ENCODE measurements at places on chromosomes 16 and 17.

DNA sequence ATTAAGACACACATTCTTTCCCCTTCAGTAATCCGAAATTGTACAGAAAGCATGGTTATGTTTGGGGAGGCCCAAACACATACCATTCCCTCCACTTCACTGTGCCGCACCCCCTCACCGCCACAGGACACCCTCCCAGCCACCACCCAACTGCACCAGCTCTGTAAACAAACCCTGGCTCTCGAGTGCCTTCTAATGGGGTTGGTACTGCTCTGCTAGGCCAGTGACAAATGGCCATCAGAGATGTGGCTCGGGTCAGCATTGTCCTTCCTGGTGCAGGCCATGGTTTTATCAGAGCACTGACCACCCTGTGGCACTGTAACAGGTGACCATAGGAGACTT, 24.0 kb upstream of the SREBF1 start:
- no peak for DNase-seq

DNA sequence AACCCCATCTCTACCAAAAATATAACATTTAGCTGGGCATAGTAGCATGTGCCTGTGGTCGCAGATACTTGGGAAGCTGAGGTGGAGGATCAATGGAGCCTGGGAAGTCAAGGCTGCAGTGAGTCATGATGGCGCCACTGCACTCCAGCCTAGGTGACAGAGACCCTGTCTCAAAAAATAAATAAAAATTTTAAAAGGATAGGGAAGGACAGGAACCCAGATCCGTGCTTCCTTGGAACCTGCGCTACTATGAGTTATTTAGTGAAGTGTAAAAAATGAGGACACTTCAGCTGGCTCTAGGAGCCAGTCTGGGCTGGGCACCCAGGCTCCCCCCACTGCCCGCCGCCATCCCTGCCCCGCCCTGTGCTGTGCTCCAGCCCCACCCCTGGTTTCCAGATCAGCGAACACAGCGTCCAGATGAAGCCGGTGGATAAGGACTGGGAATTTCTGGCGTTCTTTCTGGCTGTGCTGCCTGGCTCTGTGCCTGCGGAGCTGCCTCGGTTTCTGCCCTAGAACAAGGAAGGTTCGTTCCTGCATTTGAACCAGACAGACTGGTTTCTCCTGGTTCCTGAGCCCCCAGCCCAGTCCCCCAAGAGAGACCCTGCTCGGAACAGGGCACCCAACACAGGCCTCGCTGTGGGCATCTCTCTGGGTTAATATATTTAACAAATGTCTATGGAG, 18.5 kb downstream of the PLLP start:
- no peak for DNase-seq

GRCh38 chr16:17302214-17302613, 168.5 kb downstream of the XYLT1 start:
- DNase-seq: no peak

DNA sequence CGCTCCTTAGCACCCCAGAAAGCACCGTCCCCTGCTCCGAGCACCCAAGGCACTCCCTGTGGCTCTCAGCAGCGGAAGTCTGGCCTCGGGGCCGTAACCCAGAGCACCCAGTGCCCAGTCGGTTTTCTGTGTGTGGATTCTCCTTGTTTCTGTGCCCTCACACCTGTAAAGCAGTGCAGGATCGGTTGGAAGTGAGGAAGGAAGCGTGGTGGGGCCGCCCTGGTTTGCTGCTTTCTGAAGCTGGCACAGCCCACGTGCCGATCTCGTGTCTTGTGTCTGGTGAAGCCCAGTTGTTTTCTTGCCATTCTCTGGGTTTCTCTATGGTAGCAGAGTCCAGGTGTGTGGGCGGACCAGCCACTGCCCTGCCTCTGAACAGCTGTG, 3.7 kb downstream of the ACSF3 start:
- DNase-seq: no peak

- no peak for DNase-seq
Observed at GRCh38 chr16:64654178-64654577, 467.7 kb downstream of the CDH11 start.

DNA sequence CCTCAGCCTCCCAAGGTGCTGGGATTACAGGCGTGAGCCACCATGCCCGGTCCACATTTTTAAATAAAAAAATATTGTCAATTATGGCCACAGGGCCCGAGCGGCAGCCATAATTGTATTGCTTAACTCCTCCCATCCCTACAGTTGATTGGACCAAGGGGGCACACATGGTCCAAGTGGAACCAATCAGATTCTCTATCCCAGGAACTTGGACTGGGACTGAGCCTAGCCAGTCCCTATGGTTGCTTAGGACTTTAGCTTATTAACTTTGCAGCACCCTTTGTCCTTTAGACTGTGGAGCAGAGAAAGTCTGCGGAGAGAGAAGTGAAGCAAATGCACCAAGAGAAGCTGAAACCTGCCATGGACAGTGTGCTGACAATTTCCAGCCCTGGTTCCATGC, 5.5 kb upstream of the RDM1 start:
- DNase-seq: no peak

DNA sequence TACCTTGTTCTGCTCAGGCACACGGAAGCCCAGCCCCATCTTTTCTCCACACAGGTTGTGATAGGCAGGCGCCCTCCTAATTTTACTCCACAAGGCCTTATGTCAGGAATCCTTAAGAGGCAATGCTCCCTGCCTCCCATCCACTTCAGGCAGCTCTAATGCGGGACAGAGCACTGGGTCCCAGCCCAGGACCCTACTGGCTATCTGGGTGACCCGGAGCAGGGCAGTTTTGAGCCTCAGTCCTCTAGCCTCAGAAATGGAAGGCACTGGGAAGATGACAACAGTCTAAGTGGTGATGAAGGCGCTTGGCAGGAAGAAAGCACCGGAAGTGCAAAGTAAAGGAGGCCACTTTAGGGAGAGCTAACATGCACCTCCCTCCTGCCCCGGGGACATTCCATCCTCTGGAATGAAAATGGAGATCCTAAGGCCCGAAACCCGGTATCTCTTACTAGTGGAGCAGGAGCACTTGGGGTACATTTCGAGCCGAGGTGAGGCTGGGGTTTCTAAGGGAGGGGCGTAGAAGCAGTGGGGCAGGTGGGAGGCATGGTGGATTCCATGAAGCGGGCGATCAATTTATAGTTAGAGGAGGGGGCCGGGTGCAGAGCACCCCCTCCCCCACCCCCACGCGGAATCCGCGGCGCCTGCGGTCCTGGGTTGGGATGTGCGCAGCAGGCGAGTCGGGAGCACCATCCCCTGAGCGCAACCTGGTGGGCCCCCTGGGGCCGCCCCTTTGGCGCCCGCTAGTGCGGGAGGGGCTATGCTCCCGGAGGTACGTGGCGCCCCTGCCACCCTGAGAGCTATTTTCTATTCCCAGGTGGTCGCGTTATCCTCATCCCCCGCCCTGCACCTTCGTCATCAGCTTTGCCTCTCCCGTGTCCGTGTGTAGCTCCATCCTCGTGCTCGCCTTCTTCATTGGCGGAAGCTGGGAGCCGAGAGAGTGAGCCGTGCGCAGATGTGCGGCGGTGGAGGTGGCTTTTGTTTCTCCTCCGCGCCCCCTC, 4.9 kb downstream of the MT1F start:
- DNase-seq: no peak

- DNase-seq: no peak
Observed at GRCh38 chr16:67672739-67673662, 6.4 kb downstream of the C16orf86 start.

DNA sequence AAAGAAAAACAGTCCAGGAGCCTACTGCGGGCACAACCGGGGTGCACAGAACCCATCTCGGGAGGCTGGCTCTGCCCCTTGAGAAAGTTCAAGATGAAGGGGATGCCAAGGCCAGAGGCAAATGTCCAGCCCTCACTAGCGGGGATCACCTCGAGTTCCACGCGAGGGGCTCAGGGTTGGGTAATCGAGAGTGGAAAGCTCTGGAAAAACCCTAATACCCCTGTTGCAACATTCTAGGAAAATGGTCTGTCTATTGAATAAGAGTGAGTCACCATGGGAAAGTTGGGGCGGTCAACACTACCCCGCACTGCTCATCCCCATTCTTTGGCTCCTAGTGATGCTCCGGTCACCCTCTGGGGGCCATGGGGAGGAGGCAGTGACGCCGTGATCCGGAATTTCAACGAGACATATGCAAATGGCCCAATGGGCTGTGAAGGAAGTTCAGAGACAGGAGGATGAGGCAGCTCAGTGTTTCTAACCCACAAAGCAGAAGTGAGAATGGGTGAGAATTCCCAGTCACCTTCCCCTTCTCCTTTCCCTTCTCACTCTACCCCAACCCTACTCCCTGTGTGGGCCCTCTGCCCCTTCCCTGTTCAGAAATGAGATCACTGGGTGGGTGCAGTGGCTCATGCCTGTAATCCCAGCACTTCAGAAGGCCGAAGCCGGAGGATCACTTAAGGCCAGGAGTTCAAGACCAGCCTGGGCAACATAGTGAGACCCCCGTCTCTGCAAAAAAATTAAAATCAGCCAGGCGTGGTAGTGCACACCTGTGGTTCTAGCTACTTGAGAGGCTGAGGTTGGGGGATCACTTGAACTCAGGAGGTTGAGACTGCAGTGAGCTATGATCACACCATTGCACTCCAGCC, 22.4 kb downstream of the SOCS3 start:
- DNase-seq: no peak

DNA sequence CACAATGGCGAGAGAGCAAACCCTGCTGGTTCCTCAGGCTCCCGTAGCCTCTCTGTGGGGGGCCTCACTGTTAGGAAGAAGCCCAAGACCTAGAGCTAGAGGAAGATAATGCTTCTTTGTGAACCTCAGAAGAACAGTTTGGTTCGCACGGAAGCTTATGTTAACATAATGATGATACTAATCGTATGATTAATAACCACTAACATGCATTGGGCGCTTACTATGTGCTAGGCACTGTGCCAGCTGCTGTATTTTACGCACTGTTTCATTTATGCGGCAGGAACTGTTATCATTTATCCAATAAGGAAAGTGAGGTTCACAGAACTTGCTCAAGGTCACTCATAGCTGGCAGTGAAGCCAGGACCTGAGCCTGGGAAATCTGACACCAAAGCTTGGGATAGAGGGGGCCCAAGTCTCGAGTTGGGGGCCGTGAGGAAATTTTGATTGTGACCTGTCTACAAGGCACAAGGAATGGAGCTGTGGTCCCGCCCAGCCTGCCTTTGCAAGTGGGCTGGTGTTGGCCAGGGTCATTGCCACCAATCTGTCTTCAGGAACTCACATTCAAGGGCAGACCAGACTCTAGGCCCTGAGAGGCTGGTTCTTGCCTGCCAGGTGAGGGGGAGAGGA, 6.8 kb downstream of the PRCD start:
- DNase-seq: no peak

DNA sequence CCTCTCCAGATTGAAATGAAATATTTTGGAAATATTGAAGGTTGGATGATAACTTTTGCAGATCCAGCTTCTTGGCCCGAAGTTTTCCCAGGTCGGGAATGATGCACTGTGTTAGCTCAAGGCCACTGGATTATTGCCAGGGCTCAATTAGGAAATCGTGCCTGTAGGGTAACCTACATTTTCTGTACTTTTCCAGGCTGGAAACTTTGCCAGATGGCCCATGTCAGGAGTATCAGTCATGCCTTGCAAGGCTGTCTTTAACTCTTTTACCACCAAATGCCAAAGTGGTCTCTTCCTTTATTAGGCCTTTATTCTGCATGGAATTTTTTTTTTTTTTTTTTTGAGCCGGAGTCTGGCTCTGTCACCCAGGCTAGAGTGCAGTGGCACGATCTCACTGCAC, 8.9 kb upstream of the SEC14L1 start:
- no peak for DNase-seq

DNA sequence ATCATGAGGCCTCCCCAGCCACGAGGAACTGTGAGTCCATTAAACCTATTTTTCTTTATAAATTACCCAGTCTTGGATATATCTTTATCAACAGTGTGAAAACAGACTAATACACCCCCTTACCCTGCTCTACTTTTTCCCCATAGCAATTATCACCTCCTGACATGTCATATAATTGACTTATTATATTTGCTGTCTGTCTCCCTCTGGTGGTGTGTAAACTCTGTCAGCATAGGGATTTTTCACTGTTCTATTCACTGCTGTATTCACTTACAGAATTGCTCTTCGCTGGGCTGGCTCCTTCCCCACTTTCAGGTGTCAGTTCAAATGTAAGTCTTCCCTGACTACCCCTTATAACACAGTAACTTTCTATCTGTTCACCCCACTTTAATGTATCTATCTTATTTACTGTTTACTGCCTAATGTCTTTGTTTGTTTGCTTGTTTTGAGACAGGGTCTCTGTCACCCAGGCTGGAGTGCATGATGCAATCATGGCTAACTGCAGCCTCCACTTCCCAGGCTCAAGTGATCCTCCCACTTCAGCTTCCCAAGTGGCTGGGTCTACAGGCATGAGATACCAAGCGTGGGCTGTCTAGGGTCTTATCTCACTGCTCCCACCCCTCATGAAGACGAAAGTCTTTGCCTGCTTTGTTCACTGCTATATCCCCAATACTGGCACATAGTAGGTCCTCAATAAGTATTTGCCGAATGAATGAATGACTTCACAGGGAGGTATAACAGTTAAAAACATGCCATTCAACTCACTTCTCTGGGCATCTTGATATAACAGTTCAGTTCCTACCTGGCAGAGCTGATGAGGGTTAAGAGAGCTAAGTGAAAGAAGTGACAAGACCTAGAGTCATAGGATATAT, 52.4 kb upstream of the CDH3 start:
- no peak for DNase-seq

Measured in NCI-H1417 treated with DMSO at 0.1 percent for 48 hours (cell line).